ENCODE measurements at places on chromosomes 12 and 14.

DNA sequence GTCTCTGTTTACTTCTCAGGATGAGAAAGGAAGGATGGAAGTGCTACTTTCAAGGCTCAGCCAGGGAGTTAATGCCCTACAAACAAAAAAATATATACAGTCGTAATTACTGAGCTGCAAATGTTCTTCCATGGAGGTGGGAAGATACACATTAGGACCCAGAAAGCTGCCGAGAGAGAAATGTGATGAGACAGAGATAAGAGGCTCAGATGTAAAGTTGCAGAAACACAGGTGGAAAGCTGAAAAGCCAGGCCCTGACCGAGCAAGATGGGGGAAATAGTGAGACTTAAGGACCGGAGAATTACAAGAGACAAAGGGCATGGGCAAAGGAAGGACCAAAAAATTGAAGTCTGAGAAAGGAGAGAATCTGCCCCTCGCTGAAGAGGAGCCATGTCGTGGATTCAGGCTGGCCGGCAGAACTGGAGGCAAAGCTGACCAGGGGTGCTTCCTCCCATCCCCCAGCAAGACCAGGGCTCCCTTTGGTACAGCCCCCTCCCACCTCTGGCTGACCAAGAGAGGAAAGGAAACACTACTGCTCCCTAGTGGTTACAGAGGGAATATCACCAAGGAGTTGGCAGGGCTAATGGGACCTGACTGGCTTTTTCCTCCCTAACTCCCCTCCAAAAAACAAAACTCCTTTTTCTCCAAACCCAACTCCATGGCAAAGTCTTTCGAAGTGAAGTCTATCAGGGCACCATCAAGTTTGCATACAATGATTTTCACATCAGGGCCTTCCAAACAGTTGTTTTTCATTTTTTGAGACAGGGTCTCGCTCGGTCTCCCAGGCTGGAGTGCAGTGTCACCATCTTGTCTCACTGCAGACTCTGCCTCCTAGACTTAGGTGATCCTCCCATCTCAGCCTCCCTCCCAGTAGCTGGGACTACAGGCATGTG lies 12.1 kb downstream of the ZFHX2 start:
- DNase-seq, result peak; percentile 34

- peak; percentile 80 for DNase-seq
These were observed 114.6 kb downstream of the PPFIA2 start for GRCh38 chr12:81644503-81644902.

DNA sequence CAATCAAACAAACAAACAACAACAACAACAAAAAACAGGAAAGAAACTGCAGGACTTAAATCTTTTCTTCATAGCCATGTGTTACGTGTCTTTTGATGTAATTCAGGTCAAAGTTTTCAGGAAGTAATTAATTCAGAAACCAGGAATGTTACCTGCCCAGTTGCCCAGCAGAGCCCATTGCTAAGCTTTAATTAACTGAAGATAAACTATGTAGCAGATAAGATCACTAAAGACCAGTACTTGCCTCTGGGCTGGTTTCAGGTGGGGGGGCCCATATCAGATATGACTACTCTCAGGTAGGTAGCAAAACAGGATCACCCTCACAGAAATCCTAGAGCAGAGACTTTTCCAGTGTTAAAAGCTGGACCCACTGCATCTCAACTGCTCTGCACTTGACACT lies 69.2 kb downstream of the LIN7A start:
- DNase-seq, result no peak

GRCh38 chr12:14396071-14396470 lies 30.6 kb downstream of the ATF7IP start:
- no peak for DNase-seq

- no peak for DNase-seq
These were observed 130.8 kb downstream of the RTN1 start for GRCh38 chr14:59739794-59740193.

- DNase-seq, result no peak
These were observed 56.7 kb downstream of the FOXG1 start for GRCh38 chr14:28823245-28823644.

- peak; percentile 77 for DNase-seq
These were observed 12.2 kb upstream of the FOXG1 start for GRCh38 chr14:28754209-28754985.

DNA sequence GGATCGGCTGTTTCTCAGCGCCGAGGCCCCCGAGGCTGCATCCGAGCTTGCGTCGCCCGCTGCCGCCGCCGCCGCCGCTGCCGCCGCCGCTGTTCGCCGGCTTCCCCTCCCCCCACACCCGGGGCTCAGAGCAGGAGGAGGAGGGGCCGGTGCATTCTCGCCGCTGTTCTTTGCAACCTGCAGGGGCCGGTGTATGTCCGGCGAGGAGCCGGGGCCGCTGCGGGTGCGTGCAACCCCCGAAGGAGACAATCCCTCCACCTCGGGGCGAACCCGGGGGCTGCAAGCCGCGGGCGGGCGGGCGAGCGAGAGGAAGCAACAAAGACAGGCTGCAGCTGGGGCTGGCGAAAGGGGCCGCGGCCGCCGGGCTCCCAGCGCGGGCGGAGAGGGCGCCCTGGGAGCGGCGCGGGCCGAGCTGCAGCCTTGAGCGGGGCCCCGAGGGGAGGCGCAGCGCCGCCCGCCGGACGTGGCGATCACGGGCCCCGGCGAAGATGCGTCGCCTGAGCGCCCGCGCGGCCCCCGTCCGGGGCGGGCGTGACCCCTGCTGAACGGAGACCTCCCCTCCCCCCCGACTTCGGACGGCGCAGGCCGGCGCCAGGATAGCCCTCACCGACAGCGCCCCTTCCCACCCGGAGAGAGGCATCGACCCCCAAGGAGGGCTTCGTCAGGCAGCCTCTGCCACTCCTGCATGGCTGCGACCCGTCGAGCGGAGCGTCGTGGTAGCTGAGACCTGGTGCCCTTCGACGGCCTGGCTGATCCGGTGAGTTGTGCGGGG lies 702 bp downstream of the FAM222A start:
- DNase-seq, result peak; percentile 82

DNA sequence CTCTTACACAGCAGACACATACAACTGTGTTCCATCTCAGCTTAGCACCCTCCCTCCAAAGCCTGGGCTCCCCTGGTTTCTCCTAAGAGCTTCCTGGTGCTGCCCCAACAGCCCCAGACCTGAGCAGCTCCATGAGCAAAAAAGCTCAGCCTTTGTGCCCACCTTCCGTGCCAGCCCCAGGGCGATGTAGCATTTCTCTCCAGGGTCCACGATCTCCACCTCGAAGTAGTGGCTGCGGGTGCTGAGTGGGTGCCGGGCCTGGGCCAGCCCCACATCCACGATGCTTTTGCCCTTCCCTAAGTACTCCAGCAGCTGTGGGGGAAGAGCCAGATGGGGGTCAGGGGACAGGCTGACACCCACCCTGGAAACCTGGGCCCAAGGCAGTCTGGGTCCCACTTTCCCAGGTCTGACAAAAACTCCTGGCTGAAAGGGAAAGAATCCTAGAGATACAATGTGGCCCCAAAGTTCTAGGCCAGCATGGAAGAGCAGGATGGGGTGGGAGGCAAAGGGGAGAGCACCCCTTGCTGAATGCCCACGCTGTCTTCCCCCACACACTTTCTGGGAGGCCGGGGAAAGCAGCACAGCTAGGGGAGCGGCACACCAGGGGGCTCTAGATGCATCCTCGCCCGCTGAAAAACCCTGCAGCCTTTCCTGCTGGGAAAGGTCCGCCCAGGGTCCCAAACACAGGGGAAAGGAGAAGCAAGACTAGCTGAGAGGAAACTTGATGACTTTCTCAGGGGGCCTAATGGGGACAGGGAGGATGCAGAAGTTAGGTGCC lies 11.0 kb downstream of the SPRYD3 start:
- DNase-seq, result no peak

DNA sequence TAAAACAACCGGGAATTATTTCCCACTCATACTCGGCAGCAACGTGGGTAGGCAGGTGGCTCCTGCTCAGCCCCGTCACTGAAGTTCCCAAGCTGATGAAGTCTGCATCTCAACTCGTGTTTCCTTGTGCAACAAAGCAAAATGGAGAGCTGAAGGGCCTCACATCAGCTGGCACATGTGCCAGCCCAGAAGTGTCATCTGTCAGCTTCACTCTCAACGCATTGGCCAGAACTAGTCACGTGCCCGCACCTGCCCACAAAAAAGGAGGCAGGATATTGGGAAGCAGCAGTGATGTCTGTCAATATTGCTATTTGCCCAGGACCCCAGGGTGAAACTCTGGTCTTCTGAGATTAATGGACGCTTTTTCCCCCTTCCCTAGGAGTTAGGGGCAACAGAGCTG lies 344.0 kb downstream of the BCL11B start:
- no peak for DNase-seq

DNA sequence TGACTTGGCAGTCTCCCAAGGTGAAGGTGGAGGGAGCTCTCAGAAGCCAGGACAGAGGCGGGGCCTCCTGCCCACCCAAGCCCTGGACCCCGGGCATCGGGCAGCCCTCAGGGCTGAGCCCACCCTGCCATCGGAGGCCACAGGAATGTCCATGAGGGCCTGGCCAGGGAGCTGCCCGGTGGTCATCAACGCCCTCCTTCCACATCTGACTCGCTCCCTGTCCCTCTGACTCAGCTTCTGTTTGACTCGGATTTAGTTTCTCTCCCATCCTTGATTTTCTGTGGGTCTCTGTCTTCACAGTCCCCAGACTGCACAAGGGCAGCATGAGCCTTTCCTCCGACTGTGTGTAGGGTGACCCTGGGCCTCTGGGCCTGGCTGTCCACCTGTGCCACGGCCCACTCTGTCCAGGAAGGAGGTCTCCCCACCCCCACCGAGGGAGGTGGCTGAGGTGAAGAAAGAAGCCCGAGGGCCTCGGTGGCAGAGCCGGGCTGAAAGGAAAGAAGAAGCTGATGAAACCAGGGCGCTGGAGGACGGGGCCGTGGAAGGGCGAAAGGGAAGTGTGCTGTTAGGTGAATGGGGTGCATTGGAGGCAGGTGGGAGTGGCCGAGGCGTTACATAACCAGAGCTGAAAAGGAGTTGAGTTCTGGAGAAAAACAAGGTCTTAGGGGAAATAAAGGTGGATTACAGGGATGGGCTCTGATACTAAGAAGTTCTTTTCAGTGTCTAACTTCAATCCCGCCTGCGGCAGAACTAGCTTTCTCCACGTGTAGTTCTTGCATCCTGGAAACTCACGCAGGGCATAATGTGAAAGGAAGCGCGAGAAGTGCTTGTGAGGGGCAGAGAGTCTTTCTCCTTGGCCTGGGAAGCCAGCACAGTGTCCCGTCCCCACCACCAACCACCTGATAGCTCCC lies 16.7 kb upstream of the TMEM106C start:
- DNase-seq, result no peak

DNA sequence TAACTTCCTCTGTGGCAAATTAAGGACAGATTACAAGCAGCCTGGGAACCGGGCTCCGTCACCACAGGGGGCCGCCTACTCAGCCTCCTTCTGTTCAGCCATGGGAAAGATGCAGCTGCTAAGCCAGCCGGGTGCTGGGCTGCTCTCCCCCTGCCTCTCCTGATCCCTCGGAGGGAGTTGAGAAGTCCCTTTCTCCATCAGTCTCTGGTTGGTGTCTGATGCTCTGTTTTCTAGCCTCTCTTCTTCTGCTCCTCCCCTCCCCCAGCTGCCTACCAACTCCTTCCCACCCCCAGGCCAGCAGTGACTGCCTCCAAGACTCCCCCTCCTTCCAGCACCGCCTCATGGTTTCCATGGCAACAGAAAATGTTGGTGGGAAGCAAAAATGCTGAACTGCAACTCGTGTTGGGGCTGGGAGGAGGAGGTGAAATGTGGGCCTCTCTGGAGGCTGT lies 486.7 kb downstream of the APAF1 start:
- no peak for DNase-seq

DNA sequence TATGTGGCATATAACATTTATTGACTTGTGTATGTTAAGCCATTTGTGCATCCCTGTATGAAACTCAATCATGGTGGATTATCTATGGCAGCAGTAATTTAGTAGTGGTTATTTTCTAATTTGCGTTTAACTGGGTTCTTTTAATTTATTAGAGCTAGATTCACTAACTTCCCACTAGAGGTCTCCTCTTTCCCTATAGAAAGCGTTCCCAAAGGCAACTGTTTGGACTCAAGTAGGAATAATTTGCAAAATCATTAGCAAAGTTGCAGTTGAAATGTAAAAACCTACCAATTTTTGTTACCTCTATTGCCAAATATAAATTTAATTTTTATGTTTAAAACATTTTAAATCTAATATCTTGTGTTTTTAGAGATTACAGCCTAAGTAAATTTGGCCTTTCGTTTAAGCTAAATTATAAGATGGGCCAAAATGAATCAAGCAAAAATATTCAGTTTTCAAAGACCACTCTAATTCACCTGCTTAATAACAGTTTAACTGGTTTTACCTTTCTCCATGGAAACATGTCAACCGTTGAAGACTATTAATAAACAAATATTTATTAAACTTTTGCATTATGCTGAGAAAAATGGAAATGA lies 6.0 kb downstream of the DMAC2L start:
- DNase-seq, result no peak

- no peak for DNase-seq
These were observed 10.9 kb upstream of the NGB start for GRCh38 chr14:77281852-77282410.

GRCh38 chr14:33062476-33062875 lies 123.8 kb downstream of the NPAS3 start:
- no peak for DNase-seq

DNA sequence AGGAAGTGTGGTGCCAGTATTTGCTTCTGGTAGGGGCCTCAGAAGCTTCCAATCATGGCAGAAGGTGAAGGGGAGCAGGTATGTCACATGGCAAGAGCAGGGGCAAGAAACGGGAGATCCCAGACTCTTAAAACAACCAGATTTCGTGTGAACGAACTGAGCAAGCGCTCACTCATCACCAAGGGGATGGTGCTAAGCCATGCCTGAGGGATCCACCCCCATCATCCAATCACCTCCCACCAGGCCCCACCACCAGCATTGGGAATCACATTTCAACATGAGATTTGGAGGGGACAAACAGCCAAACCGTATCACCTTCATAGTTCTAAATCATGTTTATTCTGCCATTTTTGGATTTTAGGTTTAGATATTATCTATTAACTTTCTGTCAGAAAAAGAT lies 140.9 kb downstream of the TGFB3 start:
- no peak for DNase-seq

DNA sequence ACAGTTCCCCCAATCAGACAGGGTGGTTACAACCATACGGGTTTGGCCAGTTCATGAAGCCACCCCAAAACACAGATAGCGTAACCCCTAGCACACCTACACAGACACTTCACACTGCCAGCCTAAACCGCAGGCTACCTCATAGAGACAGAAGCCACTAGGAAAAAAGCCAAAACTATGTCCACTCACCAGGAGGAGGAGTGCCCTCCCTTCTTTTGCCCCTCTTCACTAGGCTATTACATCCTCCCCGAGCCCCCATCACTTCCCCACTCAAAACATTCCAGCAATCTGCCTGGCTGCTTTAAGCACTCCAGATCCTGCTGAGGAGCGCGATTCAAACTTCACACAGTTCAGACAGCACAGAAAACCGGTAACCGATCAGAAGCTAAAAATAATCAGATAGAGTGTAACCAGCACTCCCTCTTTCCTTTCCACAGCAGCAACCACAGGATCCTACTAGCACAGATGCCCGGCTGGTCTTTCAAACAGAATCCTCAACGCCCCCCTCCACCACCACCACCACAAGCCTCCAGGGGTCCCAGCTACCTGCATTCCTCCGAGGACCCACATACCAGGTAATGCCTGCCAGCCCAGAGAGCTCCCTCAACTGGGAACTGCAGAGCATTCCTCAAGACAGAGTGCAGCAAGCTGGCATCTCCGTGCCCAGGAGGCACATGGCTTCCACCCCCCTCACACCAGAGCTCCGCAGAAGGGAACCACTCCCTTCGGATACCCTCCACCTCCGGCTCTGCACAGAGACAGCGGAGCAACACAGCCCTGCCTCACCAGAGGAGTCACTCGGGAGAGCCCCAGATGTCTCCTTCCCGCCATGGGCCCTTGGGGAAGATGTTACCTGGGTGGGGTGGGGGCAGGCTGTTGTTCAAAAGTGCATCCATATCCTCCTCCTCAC lies 1.5 kb downstream of the CHD4 start:
- DNase-seq, result no peak

- no peak for DNase-seq
These were observed 175.7 kb downstream of the CACNA1C start for GRCh38 chr12:2228535-2228934.
